ENCODE measurements at places on chromosomes 13 and 19.
A peak's percentile ranks its signal among the peaks of the same experiment; 100 is the strongest.

DNA sequence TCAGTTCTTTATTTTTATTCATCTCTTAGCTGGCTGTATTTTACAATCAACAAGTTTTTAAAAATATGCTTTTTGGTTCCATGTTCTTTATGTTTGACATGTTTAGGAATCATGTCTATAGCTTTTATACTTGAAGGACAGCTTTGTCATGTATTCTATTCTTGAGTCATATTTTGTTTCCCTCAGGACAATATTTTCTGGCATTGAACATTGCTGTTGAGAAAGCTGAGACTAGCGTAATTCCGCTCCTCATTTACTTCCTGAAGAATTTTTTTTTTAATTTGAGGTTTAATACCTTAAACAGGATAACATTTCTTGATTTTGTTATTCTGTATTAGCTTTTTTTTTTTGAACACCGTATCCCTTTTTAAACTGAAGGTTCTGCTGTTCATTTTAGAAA, 53.2 kb downstream of the RB1 start:
- DNase-seq: no peak

- DNase-seq: peak; percentile 41
Observed at GRCh38 chr19:49954933-49955332, 6.0 kb downstream of the SIGLEC11 start.

GRCh38 chr19:51693819-51694218, 689 bp downstream of the SPACA6 start:
- DNase-seq: no peak

GRCh38 chr19:45876161-45876410, 9.9 kb downstream of the IRF2BP1 start:
- no peak for DNase-seq

DNA sequence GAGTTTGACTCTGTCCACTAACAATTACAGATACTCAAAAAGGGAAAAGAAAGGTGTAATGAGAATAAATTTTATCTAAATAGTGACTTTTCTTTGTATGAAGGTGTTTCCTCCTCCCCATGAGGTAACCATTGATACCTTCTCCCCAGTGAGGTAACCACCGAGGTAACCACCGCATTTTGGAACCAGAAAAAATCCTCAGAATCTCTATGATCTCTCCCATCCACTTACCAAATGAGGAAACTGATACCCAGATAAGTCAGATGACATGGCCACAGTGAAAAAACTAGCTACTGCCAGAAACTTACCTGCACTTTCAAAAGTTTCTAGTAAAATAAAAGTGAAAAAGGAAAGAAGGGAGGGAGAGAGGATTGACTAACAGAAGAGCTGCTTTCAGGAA, 124.0 kb upstream of the FNDC3A start:
- DNase-seq: no peak

DNA sequence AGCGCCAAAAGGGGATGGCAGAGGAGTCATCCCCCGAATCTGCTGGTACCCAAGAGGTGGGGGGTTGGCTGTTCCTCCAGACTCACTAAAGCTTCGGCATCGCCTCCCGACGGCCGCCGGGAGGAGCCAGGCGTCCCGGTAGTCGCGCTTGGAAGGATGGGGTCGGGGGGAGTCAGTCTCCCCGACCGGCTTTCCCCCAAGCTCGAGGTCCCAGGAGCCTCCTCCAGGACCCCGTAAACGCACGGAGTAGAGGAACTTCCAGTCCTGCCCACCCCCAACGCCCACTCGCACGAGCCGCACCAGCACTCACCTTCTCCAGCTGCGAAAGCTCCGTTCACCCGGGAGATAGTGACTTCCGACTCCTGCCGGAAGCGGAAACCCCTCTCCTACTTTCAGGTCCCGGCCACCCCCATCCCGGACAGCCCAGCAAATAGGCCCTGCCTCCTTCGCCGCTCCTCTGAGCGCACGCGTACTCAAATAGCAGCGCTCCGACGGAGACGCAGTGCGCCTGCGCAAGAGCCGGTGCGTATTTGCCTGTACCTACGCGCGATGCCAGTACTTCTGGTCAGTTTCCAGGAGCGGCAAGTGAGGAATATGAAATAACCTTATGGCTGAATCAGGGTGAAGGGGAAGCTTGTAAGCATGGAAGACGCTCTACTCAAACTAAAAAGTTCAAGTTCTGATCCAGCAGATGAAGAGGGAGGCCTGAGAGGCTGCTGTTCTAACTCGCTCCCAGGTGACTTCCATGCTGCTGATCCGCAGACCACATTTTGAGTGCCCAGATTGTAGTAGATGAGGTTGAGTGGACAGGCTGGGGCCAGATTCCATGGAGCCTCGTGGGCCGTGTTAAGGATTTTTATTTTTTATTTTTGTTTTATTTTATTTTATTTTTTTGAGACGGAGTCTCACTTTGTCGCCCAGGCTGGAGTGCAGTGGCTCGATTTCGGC, at the start of gene ELOF1:
Gene ELOF1 (minus strand): TSS at position 350 of the 948 bp plus-strand sequence. CDS start 4,883 bp downstream, outside the sequence.
- DNase-seq: peak; percentile 95

- DNase-seq: no peak
Observed at GRCh38 chr13:27172495-27172842, 858 bp upstream of the USP12 start.

GRCh38 chr13:106407338-106407737, 128.1 kb downstream of the EFNB2 start:
- DNase-seq: no peak

- no peak for DNase-seq
Observed at GRCh38 chr13:103255587-103256301, 189.5 kb upstream of the SLC10A2 start.

DNA sequence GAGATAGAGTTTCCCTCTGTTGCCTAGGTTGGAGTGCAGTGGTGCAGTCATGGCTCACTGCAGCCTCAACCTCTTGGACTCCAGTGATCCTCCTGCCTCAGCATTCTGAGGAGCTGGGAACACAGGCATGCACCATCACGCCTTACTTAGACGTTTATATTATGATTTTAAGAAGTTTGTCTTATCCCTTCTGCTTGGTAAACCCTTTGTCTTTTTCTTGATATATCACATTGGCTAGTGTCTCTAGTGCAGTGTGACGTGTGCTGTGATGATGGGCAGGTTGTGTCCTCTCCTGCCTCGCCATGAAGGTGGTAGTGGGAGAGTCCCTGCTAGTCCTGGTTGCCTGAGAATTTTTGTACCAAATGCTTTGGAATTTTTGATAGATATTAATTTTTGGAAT, 93.9 kb downstream of the KDM4B start:
- DNase-seq: no peak

DNA sequence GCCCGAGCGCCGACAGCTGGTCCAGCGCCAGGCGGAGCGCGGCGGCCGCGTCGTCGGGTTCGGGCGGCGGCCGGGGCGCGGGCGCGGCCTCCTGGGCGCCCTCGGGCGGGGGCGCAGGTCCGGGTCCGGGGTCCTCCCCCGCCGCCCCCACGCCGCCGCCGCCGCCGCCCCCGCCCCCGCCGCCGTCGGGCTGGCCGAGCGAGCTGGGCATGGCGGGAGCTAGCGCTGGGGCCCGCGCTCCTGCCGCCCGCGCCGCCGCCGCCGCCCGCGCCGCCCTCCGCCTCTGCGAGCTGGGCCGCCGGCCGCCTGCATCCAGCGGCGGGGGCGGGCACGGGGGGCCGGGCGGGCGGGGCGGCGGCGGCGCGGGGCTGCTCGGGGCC, 287 bp downstream of the MEX3D start:
- no peak for DNase-seq

DNA sequence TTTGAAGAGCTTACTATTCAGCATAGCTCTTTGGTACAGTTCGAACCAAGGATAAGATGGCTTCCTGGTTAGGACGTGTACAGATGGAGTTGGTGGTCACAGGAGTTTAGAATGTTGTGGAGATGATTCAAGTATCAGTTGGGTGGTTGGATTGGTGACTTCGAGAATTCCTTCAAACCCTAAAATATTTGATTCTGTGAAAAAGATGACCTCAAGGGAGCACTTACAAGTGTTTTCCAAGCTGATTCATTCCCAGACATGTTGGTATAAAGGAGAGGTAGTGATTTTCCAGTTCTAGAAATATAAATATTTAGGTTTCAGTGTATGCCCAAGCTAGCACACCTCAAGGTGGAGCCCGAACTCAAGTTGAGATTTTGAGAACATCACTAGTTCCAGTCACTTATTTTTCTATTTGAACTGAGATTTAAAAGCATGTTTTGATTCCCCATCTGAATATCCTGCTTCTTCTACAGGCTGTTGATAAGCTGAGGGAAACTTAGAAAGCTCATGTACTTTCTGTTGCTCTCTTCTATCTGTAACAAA, 306.1 kb downstream of the DCT start:
- DNase-seq: no peak

- no peak for DNase-seq
Observed at GRCh38 chr13:78103936-78104335, 185.3 kb upstream of the EDNRB start.

GRCh38 chr19:17883627-17884410, 12.1 kb downstream of the SLC5A5 start:
- DNase-seq: no peak

- DNase-seq: peak; percentile 53
Observed at GRCh38 chr19:48991873-48992580, 1.1 kb downstream of the GYS1 start.

GRCh38 chr19:30999726-31000125, 349.5 kb downstream of the TSHZ3 start:
- no peak for DNase-seq

GRCh38 chr13:36405151-36405550, 27.1 kb upstream of the CCNA1 start:
- DNase-seq: no peak

- DNase-seq: no peak
Observed at GRCh38 chr13:24056616-24057137, 103.8 kb upstream of the SPATA13 start.

GRCh38 chr13:87331178-87331577, 340.0 kb upstream of the SLITRK5 start:
- no peak for DNase-seq

GRCh38 chr13:45851171-45851921, at the start of gene SIAH3:
TSS of gene SIAH3 (minus strand) at chr13:45851753. CDS start at chr13:45851629, 124 bp downstream.
- no peak for DNase-seq

DNA sequence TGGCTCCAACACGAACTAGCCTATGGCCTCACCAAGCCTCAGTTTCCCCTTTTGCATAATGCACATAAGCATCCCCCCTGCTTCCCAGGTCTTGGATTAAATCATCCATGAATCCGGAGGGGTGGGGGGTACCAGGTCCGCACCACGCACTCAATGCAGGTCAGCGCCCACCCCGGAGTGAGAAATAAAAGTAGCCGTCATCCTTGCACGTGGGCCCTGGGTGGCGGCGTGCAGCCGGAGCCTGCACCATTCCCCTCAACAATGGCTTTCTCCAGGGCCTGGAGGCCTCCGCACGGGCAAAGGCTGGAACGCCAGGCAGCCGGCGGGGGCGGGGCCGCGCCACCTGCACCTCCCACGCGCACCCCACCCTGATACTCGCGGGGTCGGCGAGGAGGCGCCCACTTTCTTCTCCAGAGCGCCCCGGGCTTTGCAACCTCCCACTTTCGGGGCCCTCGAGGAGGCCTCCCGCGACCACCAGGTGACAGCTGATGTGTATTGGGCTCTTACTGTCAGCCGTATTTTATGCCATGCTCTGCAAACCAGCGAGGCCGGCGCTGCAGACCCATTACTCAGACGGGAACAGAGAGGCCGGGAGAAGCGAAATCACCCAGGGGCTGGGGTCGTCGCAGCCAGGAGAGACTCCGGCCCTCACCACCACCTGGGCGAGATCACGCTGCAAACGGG, 767 bp upstream of the GADD45B start:
- DNase-seq: peak; percentile 70

DNA sequence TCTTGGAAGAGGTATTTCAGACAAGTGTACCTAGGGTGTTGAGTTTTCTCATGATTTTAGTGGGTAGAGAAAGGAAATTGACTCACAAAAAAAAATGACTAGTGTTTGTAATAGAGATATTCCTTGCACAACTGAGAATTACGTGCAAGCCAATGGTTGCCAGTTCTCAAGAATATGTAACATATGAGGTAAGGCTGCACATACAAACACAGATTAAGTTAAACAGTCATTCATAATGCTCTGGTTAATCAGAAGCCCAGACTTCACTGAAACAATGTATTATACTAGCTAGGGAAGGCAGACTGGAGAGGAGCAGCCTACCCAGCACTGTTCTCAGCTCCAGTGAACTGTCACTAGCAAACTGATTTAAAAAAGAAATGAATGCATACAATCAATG, 418.3 kb downstream of the DIAPH3 start:
- peak; percentile 28 for DNase-seq

- peak; percentile 47 for DNase-seq
Observed at GRCh38 chr13:30158774-30159445, 148.4 kb downstream of the KATNAL1 start.

- DNase-seq: no peak
Observed at GRCh38 chr13:26816881-26817280, 56.3 kb upstream of the GPR12 start.

GRCh38 chr19:6418562-6418932, 6.1 kb downstream of the KHSRP start:
- DNase-seq: no peak

- no peak for DNase-seq
Observed at GRCh38 chr13:92179223-92179622, 780.8 kb downstream of the GPC5 start.

GRCh38 chr13:20676213-20676612, 27.3 kb upstream of the IL17D start:
- DNase-seq: no peak

GRCh38 chr19:52648336-52649016, 10.3 kb upstream of the ZNF83 start:
- no peak for DNase-seq

DNA sequence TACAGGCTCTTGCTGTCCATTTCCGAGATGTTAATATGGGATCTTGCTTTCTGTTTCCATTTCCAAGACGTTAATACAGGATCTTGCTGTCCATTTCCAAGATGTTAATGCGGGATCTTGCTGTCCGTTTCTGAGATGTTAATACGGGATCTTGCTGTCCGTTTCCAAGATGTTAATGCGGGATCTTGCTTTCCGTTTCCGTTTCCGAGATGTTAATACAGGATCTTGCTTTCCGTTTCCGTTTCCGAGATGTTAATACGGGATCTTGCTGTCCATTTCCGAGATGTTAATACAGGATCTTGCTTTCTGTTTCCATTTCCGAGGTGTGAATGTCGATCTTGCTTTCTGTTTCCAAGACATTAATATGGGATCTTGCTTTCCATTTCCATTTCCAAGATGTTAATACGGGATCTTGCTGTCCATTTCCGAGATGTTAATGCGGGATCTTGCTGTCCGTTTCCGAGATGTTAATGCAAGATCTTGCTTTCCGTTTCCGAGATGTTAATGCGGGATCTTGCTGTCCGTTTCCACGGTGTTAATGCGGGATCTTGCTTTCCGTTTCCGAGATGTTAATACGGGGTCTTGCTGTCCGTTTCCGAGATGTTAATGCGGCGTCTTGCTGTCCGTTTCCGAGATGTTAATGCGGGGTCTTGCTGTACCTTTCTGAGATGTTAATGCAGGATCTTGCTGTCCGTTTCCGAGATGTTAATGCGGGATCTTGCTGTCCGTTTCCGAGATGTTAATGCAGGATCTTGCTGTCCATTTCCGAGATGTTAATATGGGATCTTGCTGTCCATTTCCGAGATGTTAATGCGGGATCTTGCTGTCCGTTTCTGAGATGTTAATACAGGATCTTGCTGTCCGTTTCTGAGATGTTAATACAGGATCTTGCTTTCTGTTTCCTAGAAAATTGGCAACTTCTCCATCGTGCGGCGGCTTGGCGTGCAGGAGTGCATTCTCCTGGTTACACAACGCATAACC, 38.3 kb downstream of the PEX11G start:
- no peak for DNase-seq

GRCh38 chr13:65555962-65556361, 1674.2 kb downstream of the PCDH9 start:
- no peak for DNase-seq
